ENCODE measurements at places on chromosomes 13 and 19. TPM values are rescaled to one million over a fixed set of nuclear protein-coding genes. Genes with fewer than 3 reads are reported as not detected.

The ZNF701 gene
- total RNA-seq = 0.24 TPM

The LHB gene
- total RNA-seq = not detected

The ACP7 gene
- total RNA-seq = 0.12 TPM

The ZSCAN4 gene
- total RNA-seq = not detected

The GAPDHS gene
- not detected for total RNA-seq

The C2CD4C gene
- 0.54 TPM for total RNA-seq

The SERTAD1 gene
- 32.1 TPM for total RNA-seq

The NKPD1 gene
- total RNA-seq = 0.10 TPM

The HCN2 gene
- total RNA-seq = 35.3 TPM

The ZNF440 gene
- total RNA-seq = not detected

The CEACAM4 gene
- total RNA-seq = not detected

The CEACAM3 gene
- not detected for total RNA-seq

The CASP14 gene
- total RNA-seq = not detected

The SHISA7 gene
- total RNA-seq = 0.02 TPM

The RYR1 gene
- 4.8 TPM for total RNA-seq

The LRRC63 gene
- not detected for total RNA-seq

The S1PR4 gene
- 0.12 TPM for total RNA-seq

The PCDH20 gene
- total RNA-seq = not detected

The MARK4 gene
- 6.3 TPM for total RNA-seq

The FAM124A gene
- 2.1 TPM for total RNA-seq

The ZNF723 gene
- total RNA-seq = not detected

The ZNF221 gene
- 0.39 TPM for total RNA-seq

The NAPSA gene
- total RNA-seq = 1.3 TPM

The DLEU7 gene
- not detected for total RNA-seq

The NPAS1 gene
- 7.4 TPM for total RNA-seq

The LEUTX gene
- total RNA-seq = not detected

The PALM3 gene
- 2.2 TPM for total RNA-seq

The WDR87 gene
- not detected for total RNA-seq
